OCI-M1 (cell line): ENCODE measurements at places on chromosomes 12 and 14.
A peak's percentile ranks its signal among the peaks of the same experiment; 100 is the strongest.

DNA sequence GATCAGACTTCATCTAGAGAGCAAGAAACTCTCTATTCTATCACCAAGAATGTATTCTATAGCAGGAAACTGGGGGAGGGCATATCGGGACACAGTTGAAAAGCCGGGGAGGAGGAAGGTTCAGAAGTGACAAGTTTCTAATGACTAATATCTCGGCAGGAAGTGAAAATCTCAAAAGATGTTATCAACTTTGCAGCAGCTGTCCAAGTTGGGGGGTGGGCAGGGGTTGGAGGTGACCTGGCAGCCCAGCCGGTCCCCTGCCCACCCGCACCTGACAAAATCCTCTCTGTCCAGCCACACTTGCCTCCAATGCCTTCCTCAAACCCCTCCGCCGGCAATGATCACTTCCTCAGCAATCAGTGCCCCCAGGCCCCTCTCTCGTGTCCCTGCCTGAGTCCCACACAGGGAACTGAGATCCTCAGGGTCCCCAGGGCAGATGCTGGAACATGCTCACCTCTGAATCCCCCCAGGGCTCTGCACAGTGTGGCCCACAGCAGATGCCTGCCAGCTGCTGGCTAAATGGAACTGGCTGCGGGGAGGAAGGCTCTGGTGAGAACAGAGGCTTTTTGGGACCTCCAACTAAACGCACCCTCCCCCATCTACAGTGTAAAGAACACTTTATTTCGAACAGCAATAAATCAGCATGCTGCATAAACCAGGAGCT lies 43.9 kb downstream of the CCDC88C start:
- DNase-seq = no peak

- DNase-seq = no peak
Measured at GRCh38 chr14:90511252-90511651, 114.4 kb downstream of the CALM1 start.

- peak; percentile 85 for DNase-seq
Measured at GRCh38 chr14:49879646-49880204, 13.2 kb upstream of the ARF6 start.

DNA sequence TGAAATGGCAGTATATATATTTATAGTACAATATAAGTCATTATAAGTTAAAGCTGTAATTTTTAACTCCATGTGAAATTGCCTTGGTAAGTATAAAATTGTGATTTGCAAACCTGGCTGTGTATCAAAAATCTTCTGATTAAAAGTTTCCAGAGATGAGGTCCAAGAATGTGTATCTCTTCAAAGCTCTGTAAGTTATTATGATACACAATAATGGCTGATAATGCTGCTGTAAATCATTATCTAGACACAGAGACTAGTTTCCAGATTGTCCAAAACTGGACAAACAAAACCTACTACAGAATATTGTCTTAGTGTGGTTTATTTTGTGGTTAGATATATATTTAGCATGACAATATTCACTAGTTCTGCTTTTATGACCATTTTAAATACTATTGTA lies 514.8 kb downstream of the SLC6A15 start:
- DNase-seq = peak; percentile 5

DNA sequence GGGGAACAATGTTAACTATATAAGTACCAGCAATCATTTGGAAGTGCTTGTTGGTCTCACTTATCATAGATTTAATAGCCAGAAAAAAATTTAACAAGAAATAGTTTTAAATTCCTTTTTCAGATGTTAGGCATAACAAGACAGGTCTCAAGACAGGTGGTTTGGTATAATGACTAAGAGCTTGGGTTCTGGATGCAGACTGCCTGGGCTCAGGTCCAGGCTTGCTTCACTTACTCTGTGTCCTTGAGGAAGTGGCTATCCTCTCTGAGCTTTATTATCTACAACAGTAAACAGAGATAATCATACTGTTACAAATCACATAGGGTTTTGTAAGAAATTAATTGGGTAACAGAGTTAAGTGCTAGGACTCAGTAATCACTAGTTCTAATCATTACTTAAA lies 338.0 kb upstream of the FLRT2 start:
- DNase-seq = no peak

GRCh38 chr12:20601668-20602280 lies 93.4 kb upstream of the SLCO1C1 start:
- DNase-seq = peak; percentile 76

- DNase-seq = no peak
Measured at GRCh38 chr12:94829552-94829951, 173.9 kb downstream of the NDUFA12 start.

GRCh38 chr12:106106061-106106566 lies 32.6 kb downstream of the NUAK1 start:
- no peak for DNase-seq

- DNase-seq = no peak
Measured at GRCh38 chr14:55151601-55152000, 22.5 kb downstream of the LGALS3 start.

DNA sequence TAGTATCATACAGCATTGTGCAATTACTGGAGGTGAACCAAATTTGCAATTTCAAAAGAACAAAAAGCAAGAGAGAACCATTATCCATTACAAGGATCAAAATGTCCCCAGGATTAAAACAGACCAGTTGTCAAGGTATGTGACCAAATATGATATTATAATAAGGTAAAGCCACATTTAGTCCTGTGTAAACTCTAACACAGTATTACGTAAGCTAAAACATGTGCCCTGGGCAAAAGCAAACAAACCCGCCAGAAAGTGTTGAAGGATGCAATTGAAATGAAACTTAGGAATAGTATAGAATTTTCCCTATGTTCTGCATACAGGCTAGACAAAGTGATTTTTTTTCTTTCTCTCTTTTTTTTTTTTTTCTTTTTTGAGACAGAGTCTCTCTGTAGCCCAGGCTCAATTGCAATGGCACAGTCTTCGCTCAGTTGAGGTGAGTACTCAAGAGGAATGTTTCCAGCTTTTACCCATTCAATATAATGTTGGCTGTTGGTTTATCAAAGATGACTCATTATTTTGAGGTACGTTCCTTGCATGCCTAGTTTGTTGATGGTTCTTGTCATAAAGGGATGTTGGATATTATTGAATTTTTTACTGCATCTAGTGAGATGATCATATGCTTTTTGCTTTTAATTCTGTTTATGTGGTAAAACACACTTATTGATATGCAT lies 137.1 kb upstream of the FOXG1 start:
- no peak for DNase-seq

- DNase-seq = no peak
Measured at GRCh38 chr12:109921982-109922381, 21.9 kb downstream of the TCHP start.

- DNase-seq = no peak
Measured at GRCh38 chr12:106901276-106901675, 54.4 kb upstream of the TMEM263 start.

DNA sequence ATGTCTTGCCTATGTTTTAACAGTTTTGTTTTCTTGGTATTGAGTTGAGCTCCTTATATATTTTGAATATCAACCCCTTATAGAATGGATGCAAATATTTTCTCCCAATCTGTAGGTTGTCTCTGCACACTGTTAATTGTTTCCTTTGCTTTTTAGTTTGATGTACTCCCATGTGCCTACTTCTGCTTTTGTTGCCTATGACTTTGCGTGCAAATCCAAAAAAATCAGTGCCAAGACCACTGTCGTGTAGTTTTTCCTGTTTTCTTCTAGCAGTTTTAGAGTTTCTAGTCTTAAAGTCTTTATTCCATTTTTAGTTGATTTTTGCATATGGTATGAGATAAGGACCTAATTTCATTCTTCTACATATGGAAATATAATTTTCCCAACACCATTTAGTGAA lies 28.8 kb downstream of the SENP1 start:
- no peak for DNase-seq

DNA sequence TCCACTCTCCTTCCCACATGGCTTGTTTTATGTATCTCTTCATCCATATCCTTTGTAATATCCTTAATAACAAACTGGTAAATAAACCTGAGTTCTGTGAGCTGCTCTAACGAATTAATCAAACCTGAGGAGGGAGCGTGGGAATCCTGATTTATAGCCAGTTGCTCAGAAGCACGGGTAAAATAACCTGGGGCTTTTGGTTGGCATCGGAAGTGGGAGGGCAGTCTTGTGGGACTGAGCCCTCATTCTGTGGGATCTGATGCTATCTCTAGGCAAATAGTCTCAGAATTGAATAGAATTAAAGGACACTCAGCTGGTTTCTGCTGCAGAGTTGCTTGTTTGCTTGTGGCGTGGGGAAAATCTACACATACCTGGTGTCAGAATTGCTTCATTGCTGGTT lies 17.5 kb upstream of the LDHB start:
- no peak for DNase-seq

GRCh38 chr14:59294662-59294992 lies 106.2 kb downstream of the DAAM1 start:
- no peak for DNase-seq

DNA sequence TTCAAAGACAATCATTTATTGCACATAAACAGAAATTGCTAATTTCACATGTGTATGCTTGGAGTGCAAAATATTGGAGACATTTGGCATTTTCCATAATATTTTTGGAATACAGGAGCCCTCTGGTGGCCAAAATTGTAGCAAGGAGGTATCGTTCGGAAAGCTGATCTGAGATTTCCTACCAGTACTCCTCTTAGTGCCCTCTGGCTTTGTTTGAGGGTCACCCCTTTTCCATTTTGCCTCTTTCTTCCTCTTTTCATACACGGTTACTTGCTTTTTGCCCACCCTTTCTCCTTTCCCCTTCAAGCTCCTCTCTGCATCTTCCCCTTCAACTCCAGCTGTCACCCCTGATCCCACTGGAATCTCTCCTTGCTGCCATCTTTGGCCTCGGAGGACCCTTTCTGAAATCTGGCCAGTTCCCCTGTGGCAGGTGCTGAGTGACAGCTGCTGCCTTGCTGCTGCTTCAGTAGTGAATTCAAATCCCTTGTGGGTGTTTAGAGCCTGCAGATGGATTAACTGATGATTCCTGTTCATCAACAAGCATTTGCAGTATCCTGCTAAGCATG lies 164.6 kb upstream of the PARP11 start:
- peak; percentile 41 for DNase-seq

DNA sequence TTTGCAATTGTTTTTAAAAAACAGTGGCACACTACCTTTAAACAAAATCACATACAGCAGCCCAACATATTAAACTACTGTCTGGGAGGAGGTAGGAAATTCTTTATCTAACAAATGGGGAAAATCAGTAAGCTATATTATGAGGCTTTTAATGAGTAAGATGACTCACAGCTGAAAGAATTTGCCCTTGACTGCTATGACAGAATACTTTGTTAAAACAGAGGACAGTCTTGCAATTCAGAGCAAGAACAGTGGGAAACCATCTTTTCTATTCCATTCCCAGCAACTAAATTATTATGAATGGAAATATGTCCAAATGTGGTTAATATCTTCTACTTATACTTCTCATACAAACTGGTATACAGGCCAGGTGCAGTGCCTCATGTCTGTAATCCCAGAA lies 49.2 kb upstream of the SGPP1 start:
- no peak for DNase-seq

DNA sequence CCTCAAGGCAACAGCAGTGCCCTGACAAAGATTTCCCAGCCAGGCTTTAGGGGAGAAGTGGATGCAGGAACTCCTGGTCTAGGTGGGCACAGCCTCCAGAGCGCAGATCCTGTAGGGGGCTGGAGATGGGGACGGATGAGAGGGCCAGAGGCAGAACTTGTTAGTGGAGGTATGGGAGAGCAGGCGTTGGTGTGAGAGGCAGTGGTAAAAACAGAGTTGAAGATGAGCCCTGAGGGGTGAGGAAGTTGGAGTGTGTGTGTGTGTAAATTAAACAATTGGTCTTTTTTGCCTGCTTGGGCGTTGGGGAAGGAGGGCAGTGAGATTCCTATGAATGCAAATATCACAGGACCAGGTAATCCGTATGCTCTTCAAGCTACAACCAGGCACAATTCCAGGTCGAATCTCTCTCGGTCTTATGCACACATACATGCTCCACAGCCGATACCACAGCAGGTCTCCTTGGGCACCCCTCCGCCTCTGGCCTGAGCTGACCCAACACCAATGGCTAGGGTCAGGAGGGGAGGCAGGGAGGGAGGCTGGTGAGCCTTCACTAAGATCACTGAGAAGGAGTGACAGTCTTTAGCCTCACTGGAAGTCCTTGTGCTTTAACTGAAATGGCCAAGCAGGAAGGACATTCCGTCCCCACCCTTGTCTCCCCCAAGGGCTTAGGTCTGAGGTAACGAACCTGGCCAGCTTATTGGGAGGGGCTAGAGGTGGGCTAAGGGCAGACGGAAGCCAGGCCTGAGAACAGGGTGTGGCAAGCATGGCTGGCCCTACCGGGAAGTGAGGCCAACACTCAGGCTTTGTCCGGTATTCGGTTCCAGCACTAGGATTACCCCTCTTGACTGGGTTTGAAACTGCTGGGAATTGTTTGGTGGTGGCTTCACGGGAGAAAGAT lies 1.5 kb upstream of the KRT7 start:
- DNase-seq = no peak

GRCh38 chr14:51733147-51733546 lies 81.4 kb downstream of the FRMD6 start:
- no peak for DNase-seq

DNA sequence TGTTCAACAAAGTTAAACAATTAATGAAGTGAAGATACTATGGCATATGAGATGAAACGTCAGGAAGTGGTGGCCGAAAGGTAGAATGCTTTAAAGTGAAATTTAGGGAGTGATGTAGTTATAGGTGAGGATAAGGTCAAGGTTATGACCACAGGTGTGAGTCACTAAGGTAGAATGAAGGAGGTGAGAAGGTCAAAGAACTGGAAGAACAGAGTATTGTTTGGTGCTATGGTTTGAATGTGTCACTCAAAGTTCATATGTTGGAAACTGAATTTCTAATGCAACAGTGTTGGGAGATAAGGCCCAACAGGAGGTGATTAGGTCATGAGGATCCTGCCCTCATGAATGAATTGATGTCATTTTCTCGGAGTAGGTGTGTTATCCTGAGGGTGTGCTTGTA lies 293.6 kb downstream of the NELL2 start:
- no peak for DNase-seq

DNA sequence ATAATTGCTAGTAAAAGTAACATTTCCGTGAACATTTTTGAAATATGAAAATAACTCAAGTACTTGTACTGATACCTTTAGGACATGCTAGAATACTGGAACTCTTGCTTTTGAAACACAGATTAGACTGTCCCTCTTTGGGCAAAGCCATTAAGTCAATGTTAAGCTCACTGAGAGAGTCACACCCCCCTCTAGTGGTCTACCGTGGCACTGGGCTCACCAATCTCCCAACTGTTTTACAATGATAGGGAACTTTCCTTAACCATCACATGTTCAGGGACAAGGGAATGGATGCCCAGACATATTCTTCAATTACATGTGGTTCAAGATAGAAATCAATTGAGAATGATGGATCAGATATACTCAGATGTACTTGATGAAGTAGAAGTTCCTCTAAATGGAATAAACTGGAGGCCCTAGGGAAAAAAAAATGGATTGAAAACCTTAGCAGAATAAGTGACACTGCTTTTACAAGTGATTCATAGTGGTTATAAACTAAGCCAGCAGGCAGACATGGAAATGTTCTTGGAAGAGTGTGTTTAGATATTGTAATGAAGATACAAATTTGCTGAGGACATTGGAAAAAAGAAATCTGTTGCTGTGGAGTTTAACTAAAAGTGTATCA lies 17.8 kb downstream of the NANOG start:
- DNase-seq = peak; percentile 94
